ENCODE measurements at places on chromosomes 4 and X. TPM values are rescaled to one million over a fixed set of nuclear protein-coding genes. Genes with fewer than 3 reads are reported as not detected.

TET2 gene
- 27.7 TPM for polyA plus RNA-seq

GRCh38 chrX:56782791-56783449, 53.9 kb downstream of the NBDY start:
- peaks cover 36% of the 10 kb centered on the region for H3K4me1 ChIP-seq
- DNase-seq: no peak
- H3K4me3 ChIP-seq: no peak overlapping the region
- no peaks in the 10 kb centered on the region for H3K27me3 ChIP-seq

XG gene
- polyA plus RNA-seq: 0.58 TPM

GRCh38 chrX:73830489-73831414, 267.8 kb downstream of the CHIC1 start:
- H3K27me3 ChIP-seq: no peaks in the 10 kb centered on the region
- no peak overlapping the region for H3K27ac ChIP-seq
- no peaks in the 10 kb centered on the region for H3K36me3 ChIP-seq

DNA sequence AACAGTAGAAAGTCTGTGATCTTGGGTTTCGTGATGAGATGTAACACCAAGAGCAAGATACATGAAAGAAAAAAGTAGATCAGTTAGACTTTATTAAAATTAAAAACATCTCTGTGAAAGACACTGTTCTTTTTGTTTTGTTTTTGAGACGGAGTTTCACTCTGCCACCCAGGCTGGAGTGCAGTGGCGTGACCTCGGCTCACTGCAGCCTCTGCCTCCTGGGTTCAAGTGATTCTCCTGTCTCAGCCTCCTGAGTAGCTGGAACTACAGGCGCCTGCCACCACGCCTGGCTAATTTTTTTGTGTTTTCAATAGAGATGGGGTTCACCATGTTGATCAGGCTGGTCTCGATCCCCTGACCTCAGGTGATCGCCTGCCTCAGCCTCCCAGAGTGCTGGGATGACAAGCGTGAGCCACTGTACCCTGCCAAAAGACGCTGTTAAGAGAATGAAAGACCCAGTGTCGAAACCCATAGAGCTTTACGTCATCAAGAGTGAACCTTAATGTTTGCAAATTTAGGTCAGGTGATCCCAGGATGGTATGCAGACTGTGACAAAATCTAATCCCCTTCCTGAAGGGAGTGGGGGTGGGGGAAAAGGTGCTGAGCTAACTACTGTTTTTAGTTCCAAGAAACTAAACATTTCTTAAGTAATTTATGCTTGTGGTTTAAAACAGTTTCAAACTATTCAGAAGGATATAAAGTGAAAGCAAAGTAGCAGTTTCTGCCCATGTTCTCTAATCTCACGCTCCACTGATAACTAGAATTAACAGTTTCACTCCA, 8.0 kb downstream of the OFD1 start:
- H3K4me3 ChIP-seq: peak overlapping the region; percentile 85
- peak; percentile 76 for DNase-seq

GRCh38 chr4:1413687-1414479, 7.6 kb upstream of the NKX1-1 start:
- DNase-seq: no peak
- peaks cover 12% of the 10 kb centered on the region for H3K4me1 ChIP-seq
- no peak overlapping the region for H3K27ac ChIP-seq
- no peak overlapping the region for H3K4me3 ChIP-seq
- H3K27me3 ChIP-seq: peaks cover 74% of the 10 kb centered on the region

DNA sequence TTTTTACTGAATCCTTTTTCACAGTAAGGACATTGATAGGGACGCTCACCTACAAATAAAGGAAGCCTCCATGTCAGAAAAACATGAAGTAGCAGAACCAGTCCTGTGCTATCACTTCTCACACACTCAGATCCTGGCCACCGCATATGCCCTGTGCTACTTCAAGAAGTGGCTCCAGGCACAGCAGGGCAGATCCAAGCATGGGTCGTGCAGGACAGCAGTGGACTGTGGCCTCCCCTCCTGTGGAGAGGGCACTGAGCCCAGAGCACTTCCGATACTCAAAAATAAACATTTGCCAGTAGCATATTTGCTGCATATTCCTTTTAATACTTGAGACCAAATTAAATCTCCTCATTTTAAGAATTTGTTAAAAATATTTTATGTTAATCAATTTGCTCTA, 167.9 kb downstream of the PRDM5 start:
- H3K36me3 ChIP-seq: peaks cover 5% of the 10 kb centered on the region
- H3K4me3 ChIP-seq: no peak overlapping the region
- DNase-seq: no peak

DNA sequence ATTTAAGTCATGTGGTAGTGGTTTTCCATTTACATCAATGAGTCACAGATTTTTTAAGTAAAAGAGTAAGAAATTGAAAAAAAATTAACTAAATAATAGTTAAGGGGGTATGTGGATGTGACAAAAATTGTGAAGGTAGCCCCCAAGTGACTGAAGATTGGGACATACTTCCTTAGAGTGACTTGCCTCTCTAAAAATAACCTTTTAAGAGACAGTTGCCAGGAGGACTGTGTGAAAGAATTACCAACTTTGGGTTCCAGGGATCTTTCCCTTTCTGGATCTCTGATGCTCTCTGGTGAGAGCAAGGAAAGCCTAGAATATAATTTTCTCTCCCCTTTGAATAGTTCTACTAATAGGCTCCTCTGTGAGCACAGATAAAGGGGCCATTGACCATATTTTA, 42.7 kb downstream of the NHSL2 start:
- no peaks in the 10 kb centered on the region for H3K36me3 ChIP-seq
- DNase-seq: no peak
- H3K4me3 ChIP-seq: no peak overlapping the region
- H3K27ac ChIP-seq: no peak overlapping the region

- no peak for DNase-seq
- no peak overlapping the region for H3K4me3 ChIP-seq
- H3K27ac ChIP-seq: no peak overlapping the region
- H3K36me3 ChIP-seq: peaks cover 30% of the 10 kb centered on the region
Observed at GRCh38 chr4:128924951-128925350, 115.5 kb downstream of the JADE1 start.

- peaks cover 2% of the 10 kb centered on the region for H3K36me3 ChIP-seq
- H3K27ac ChIP-seq: no peak overlapping the region
- no peaks in the 10 kb centered on the region for H3K4me1 ChIP-seq
Observed at GRCh38 chr4:113921089-113921794, 58.2 kb downstream of the ARSJ start.

DNA sequence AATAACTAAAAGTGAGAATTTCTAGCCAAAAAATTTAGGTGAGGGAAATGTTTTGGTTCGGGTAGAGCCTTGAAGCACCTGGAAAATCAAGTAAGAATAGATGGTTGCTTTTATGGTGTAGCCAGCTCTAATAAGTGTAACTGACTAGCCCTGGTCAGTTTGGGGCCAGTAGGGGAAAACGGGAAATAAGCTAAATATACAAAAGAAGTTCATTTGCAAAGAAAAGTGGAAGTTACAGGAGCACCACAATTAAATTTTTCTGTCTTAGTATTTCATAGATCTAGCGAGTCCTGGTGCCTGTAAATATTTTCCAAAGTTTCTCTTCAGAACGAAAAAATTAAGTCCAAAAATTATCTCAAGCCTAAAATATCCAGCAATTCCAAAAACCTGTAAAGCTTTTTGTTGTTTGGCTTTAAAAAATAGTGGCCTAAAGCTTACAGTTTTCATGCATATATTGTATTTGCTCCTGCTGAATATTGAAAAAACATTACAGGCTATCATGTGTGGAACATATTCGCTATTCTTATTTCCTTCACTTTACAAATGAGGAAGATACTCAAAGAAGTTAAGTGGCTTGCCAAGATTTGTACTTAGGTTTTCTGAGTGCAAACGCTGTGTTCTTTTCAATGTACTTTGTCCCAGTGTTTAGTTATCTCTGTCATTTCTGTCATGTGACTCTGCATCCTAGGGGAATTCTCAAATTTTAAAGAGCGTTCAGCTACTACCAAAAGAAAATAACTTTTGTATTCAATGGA, 7.3 kb upstream of the PTPN13 start:
- H3K27ac ChIP-seq: no peak overlapping the region
- H3K4me1 ChIP-seq: no peaks in the 10 kb centered on the region
- DNase-seq: no peak
- peaks cover 3% of the 10 kb centered on the region for H3K27me3 ChIP-seq
- no peak overlapping the region for H3K4me3 ChIP-seq

BRS3 gene
- not detected for polyA plus RNA-seq
